ENCODE measurements at places on chromosomes 3 and 15.

DNA sequence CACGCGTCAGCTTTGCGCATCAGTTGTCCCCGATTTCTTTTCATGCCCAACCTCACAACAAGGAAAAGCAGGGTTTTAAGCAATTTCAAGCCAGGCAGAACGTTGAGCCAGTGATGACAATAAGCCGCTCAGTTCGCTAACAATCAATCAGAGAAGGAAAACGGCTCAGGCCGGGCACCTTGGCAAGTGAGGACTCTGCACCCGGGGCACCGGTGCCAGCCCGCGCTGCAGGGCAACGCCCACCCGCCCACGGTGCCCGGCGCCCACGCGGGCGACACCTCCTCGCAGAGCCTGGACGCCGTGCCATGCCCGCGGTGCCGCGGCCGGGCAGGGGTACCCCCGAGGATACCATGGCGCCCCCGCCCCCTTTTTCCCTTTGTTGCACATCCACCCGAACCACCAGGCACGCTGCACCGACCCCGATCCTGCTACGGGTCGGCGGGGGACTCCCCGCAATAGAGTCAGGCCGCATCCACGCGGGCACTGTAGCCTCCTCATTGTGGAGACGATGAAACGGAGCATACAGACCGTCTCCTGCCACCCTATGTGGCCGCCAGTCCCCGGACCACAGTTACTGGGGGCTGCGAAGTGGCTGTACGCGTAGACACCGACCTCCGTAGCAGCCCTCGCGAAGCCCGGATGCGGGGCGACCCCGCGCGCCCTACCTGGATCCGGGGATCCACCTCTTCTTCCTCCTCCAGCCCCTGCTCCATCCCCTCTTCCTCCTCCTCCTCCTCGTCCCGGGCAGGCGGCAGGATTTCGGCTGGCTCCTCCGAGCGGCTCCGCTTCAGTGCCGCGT lies 581 bp downstream of the SH3BP5 start:
- peak; percentile 19 for DNase-seq

GRCh38 chr15:70033529-70034140 lies 64.1 kb downstream of the TLE3 start:
- no peak for DNase-seq

DNA sequence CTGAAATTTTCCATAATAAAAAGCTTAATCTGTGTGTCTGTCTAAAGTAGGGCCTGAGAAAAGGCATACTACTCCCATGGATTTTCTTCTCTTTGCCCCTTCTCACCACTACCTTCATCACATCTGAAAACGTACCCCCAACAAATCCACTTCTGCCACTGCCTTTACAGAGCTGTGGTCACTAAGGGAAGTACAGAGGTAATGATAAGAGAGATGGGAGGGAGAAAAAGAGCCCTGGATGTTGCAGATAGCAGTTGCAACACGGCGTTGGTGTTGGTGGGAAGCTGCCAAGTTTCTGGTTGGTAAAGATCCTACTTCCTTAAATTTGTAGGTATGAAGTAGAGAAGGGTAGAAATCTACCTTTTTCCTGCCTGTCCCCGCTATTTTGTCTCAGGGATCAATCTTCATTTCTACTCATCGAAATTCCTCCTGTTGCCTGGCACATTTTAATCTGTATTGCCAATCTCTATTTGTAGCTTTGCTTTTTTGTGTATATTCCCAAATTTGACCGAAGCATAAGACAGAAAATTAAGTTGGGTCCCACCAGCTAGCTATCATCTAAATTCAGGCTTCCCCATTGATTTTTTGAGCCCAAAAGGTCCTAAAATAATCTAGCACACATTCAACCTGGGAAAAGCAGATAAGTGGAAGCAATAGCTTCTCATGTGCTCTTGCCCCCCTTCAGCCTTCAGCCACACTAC lies 102.9 kb downstream of the TFDP2 start:
- no peak for DNase-seq

DNA sequence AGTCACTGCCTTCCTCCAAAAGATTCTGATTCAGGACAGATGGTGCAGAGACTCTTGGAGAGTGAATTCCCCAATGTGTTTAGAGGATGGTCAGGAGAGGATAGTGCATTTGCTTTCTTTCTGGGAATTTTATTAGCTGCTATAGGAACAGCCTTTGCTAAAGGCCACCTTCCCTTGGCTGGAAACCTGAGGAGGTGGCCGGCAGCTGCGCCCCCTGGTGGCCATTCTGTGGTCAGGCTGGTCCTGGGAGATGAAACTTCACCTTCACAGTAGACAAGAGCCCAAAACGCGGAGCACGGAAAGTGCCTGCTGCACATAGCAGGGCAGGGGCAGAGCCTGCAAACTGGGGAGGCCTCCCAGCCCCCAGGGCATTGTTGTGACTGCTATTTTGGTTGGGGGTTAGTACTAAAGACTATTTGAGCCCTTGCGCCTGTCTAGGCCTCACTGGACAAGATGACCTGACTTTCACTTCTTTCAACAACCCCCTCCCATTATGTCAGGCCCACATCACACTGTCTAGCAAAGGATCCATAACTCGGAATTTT lies 34.3 kb downstream of the SEC22C start:
- DNase-seq, result peak; percentile 57

DNA sequence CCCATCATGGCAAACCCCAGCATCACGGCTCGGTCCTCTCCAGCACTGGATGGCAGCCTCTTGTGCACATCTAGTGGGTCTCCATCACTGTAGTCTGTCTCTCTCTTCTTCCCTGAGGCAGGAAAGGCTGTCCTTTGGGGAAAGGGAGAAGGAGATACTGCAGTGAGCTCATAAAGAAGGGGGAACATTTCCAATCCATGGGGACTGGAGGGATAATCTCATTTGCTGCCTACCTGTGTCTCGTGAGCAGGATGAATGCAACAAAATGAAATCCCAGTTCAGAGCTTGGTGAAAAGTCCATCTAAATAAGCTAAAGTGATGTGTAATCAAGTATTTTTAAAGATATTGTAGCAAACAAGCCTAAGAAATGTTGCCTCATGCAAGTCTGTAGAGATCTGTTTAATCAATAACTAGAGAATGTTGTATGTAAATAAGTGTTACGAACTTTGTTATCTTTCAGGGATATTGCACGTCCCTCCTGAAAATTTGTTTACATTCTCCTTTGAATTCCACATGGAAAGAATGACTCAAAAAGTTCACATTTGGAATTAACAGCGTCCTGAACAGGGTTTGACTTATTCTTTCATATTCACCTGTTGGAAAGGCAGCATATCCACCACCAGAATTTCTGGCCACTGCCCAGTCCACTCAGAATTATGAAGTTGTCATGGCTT lies at the start of gene KCNMB3:
Gene KCNMB3 (minus strand): TSS at position 312 of the 674 bp plus-strand sequence. CDS start 124 bp downstream, at position 188.
- no peak for DNase-seq

- DNase-seq, result no peak
Observed at GRCh38 chr3:142857056-142857455, 31.8 kb downstream of the PCOLCE2 start.

GRCh38 chr15:56383010-56383409 lies 17.8 kb downstream of the TEX9 start:
- no peak for DNase-seq

GRCh38 chr15:59656897-59657634 lies at the start of gene GTF2A2:
GTF2A2 (minus strand) TSS chr15:59657515; CDS start chr15:59652277, 5,238 bp downstream.
- DNase-seq, result peak; percentile 93

DNA sequence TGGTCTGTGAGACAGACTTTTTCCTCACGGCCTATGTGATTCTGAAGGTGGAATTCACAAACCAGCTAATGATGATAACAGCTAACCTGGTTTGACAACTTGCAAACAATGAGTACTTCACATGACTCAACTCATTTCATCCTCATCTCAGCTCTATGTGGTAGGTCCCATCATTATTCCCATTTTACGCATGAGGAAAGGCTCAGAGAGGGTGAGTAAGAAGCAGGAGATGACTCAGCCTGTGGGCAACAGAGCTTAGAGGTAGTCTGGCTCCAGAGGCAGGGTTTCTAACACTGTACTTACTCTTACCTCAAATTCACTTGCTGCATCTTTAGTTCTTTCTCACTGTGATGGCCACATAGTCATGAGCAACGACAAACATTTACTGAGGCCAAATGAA lies 25.8 kb upstream of the PSMD6 start:
- peak; percentile 47 for DNase-seq

DNA sequence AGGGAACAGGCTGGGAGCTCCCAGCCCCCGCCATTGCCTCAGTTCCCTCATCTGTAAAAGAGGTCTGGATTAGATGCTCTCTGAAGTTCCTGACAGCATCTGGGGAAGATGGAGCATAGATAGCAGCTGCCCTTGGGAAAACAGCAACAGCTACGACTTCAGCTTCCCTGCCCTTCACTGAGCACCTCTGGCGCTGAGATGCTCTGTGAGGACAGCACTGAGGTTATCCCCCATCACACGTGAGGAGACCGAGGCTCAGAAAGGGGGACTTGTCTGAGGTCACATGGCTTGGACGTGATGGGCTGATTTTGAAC lies 11.1 kb upstream of the RPL29 start:
- DNase-seq, result no peak

DNA sequence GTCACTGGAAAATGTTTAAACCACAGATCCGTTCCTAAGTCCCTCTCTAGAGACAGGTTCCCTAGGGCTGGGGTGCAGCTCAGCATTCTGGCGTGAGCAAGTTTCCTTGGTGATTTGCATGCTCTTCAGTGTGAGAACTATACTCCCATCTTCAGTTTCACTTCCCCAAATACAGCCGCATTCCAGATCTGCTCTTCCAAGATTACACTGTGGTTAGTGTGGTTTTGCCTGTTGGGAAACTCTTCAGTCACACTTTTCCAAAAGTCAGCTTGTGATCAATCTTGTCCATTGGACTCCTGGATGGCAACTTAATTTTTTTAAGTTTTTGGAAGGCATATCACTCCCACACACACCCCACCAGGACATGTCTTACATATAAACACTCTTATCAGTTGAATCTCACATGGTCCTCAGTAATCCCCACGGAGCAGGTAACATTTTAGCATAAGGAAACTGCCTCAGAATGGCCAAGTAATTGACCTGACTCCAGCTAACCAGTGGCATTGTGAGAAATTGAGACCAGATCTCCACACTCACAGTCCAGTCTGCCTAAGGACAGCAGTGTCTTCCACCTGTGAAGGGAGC lies 33.5 kb upstream of the PTPN23 start:
- no peak for DNase-seq

DNA sequence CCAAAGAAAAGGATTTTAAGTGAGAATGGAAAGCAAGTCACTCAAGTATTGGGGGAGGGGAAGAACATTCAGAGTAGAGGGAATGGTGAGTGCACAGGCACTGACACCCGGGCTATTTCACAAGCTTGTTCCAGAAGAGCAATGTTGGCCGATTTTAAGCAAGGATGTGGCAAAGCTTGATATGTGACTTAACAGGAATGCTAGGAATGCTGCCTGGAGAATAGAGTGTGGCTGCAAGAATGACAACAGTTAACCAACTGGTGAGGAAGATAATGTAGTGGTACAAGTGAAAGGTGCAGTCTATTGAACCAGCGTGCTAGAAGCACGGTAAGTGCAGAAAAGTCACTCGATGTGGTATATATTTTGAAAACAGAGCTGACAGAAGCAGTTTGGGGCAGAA lies 6.2 kb upstream of the CCDC80 start:
- DNase-seq, result no peak

DNA sequence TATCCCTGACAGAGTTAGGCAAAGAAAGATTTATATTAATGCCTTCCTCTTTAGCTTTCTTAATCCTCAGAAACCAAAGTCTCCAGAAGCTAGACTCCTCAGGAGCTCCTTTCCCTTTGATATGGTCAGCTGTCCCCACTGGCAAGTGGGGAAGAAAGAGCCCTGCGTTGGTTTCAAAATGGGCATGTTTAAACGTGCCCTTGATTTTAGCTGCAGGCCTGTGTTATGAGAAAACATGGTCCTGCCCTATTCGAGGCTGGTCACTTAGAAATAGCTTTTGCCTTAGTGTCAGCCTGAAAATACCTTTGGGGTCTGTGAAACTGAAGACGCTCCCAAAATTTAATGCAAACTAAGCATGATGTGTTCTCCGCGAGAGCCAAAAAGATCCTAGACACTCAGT lies 135.5 kb upstream of the RARB start:
- no peak for DNase-seq
